ENCODE measurements at places on chromosomes 5 and 9.

GRCh38 chr9:123608104-123608503, 252.1 kb downstream of the CRB2 start:
- no peak for DNase-seq

DNA sequence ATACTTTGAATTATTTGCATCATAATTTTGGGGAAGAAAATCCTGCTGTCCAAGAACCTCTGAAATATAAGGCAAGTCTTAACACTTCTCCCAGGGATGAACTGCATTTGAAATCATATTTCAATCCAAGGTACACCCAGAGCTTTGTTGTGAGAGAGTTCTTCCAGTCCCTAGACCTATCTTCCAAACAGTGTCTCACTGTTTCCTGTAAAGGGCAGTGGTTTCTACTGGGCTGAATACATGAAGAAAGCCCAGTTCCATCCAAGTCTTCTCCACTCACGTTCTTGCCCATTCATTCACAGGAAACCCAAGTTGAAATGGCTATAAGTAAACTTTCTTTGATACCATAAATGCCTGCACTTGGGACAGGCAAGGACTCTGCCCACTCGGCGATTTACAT, 108.3 kb upstream of the LHFPL2 start:
- no peak for DNase-seq

GRCh38 chr9:104747245-104747564, 278 bp upstream of the NIPSNAP3A start:
- DNase-seq = no peak

- DNase-seq = no peak
Measured at GRCh38 chr5:9500193-9500592, 45.7 kb downstream of the SEMA5A start.

DNA sequence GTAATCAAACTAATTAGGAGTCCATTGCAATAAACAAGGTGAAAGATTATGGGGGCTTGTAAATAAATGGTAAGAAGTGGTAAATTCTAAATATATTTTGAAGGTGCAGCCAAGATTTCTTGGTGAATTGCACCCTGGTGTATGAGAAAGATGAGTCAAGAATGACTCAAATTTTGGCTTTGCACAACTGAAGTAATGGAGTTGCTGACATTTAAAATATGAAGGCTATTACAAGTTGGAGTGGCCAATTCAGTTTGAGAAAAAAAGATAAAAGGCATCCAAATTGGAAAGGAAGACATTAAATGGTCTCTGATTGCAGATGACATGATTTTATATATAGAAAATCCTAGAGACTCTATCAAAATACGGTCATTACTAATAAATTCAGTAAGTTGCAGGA, 2330.6 kb downstream of the MAT2B start:
- DNase-seq = no peak

- DNase-seq = no peak
Measured at GRCh38 chr5:14313986-14314690, 171.0 kb downstream of the TRIO start.

DNA sequence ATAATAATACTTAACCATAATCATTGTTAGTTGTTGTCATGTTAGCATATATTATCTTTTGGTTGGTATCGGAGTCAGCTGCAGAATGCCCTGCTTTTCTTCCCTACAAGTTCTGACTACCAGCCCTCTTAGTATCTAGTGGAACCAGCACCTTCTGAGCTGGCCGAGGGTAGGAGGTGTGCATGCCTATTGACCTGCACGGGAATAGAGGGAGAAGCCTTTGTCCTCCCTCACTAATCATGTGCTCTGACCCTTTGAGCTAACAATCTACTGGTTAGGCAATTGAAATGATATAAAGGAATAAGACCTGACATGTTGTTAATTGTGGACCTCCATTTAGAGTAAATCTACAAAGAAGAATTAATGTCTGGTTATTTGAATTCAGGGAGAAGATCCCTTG, 4.1 kb downstream of the PCSK5 start:
- DNase-seq = no peak

DNA sequence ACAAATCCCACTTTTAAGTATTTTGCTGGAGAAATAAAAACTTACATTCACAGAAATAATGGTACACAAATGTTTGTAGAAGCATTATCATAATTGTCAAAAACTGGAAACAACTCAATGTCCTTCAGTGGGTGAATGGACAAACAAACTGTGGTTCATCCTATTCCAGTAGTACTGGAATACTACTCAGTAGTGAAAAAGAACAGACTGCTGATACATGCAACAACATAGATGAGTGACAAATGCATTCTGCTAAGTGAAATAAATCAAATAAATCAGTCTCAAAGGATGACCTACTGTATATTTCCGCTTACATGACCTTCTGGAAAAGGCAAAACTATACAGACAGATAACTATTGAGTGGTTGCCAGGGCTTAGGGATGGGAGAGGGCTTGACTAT, 114.1 kb downstream of the ANKRD55 start:
- DNase-seq = no peak

DNA sequence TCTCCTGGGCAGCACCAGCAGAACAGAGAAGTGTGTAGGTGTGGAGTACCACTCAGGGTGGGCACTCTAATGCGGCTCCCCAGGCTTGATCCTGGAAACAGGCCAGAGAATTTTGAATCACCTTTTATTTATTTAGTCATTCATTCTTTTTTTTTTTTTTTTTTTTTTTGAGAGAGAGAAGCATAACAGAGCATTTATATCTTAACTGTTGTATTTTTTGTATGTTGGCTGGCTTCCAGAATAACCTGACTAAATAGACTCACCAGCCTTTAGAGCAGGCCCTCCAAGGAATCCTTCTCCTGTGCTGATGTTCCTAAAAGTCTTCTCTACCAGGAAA, 153.4 kb downstream of the PIK3R1 start:
- DNase-seq = no peak

All from stimulated activated CD8-positive, alpha-beta memory T cell treated with anti-CD3 and anti-CD28 coated beads, Interleukin-12 subunit alpha, Interleukin-12 subunit beta, amount 100 ng/mL, for 4 hours (primary cell).